Activated T-helper 1 cell treated with anti-CD3 and anti-CD28 coated beads, Interleukin-12 subunit alpha, Interleukin-12 subunit beta, Interleukin-2, Interleukin-4 antibody, amounts not matched to agents 30 ng/mL and 10 ng/mL and 1 ng/mL, durations not matched to agents 14 hours and 24 hours and 36 hours (primary cell): ENCODE measurements at places on chromosomes 7 and 10.

GRCh38 chr7:30660331-30661255 lies 21.7 kb downstream of the CRHR2 start:
- H3K4me3 ChIP-seq, result no peak overlapping the region
- H3K36me3 ChIP-seq, result no peaks in the 10 kb centered on the region

DNA sequence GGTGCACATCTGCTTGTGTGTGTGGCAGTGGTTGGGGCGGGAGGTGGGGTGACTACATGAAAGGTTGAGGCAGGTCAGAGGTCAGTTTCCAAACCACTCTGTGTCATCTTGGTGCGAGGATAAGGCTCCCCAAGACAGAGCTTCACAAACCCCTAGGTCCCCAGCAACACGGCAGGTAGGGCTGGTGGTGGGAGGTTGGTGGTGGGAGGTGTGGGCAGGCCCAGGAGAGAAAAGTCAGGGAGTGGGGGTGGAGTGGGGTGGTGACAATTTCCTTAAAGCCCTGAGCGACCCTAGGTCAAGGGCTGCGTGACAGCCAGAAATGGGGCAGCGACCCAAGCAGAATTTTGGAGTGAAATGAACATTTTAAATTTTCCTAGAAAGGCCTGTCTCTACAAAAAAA lies 1.6 kb upstream of the STRA8 start:
- peaks cover 3% of the 10 kb centered on the region for H3K27me3 ChIP-seq
- no peak overlapping the region for H3K4me3 ChIP-seq
- DNase-seq, result no peak
- H3K4me1 ChIP-seq, result peaks cover 10% of the 10 kb centered on the region
- no peaks in the 10 kb centered on the region for H3K36me3 ChIP-seq
- H3K27ac ChIP-seq, result no peak overlapping the region

- peak overlapping the region; percentile 71 for H3K4me3 ChIP-seq
- no peaks in the 10 kb centered on the region for H3K36me3 ChIP-seq
- peaks cover 47% of the 10 kb centered on the region for H3K27me3 ChIP-seq
- DNase-seq, result peak; percentile 43
Measured at GRCh38 chr7:140656548-140657515, 15.9 kb upstream of the ADCK2 start.

DNA sequence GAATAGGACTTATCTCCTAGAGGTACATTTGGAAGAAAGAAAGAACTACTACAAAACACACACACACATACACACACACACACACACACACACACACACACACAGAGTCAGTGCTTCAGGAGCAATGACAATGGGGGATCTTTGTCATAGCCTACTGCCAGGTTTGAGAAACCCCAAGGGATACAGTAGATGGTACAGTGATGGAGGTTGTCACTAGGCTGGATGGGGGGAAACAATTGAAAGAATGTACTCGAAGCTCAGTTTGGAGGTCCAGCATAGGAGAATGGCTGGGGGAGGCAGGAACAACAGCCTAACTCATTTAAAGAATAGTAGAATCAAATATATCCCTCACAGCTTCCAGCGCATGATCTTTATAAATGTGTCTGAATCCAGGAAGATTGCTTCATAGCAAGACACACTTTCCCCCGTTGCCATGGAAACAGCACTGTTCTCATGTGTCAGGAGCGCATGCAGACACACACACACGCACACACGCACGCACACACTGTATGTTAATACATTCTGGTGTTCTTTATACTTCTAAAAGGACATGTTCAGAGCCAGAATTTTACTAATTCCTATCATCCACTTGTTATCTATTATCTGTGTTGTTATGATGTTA lies 32.6 kb upstream of the ZNRF2 start:
- no peak overlapping the region for H3K4me3 ChIP-seq
- no peaks in the 10 kb centered on the region for H3K4me1 ChIP-seq
- H3K27ac ChIP-seq, result no peak overlapping the region
- peaks cover 7% of the 10 kb centered on the region for H3K27me3 ChIP-seq
- no peak for DNase-seq

- no peak overlapping the region for H3K4me3 ChIP-seq
- no peak for DNase-seq
- no peaks in the 10 kb centered on the region for H3K4me1 ChIP-seq
Measured at GRCh38 chr7:69246758-69247157, 351.5 kb upstream of the AUTS2 start.

- peaks cover 5% of the 10 kb centered on the region for H3K36me3 ChIP-seq
- no peaks in the 10 kb centered on the region for H3K4me1 ChIP-seq
- H3K4me3 ChIP-seq, result no peak overlapping the region
- H3K27ac ChIP-seq, result no peak overlapping the region
Measured at GRCh38 chr10:72765051-72765745, 73.3 kb downstream of the MCU start.

GRCh38 chr7:2094454-2095045 lies 138.2 kb downstream of the MAD1L1 start:
- no peaks in the 10 kb centered on the region for H3K36me3 ChIP-seq
- H3K4me1 ChIP-seq, result peaks cover 15% of the 10 kb centered on the region
- no peaks in the 10 kb centered on the region for H3K27me3 ChIP-seq
- DNase-seq, result no peak

GRCh38 chr7:12638851-12639456 lies 48.5 kb upstream of the ARL4A start:
- no peaks in the 10 kb centered on the region for H3K36me3 ChIP-seq
- H3K27ac ChIP-seq, result no peak overlapping the region
- peaks cover 16% of the 10 kb centered on the region for H3K4me1 ChIP-seq
- no peak overlapping the region for H3K4me3 ChIP-seq
- H3K27me3 ChIP-seq, result peaks cover 4% of the 10 kb centered on the region
- no peak for DNase-seq

GRCh38 chr10:95796504-95796903 lies 40.5 kb downstream of the ENTPD1 start:
- H3K4me1 ChIP-seq, result peaks cover 93% of the 10 kb centered on the region
- peak overlapping the region; percentile 69 for H3K27ac ChIP-seq
- no peak overlapping the region for H3K4me3 ChIP-seq
- peaks cover 34% of the 10 kb centered on the region for H3K36me3 ChIP-seq
- H3K27me3 ChIP-seq, result peaks cover 3% of the 10 kb centered on the region
- no peak for DNase-seq

DNA sequence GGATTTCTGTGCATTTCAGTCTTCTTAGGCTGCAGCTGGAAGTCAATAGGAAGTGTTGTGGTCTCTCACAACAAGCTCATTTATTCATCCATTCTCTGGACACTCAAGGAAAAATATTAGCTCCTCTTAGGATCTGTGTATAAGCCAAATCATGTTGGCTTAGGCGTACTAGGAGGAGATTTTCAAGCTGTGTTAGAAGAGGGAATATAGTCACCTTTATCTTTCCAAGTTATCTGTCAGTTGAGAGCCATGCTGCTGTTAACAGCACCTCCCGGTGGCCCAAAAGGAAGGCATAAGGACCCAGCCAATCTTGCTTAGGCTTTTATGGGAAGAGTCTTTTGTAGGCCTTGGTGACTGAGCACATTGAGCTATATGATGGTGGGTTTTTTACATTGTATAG lies 220.0 kb downstream of the LRMDA start:
- H3K4me1 ChIP-seq, result no peaks in the 10 kb centered on the region
- H3K4me3 ChIP-seq, result no peak overlapping the region
- no peak for DNase-seq
- H3K36me3 ChIP-seq, result no peaks in the 10 kb centered on the region

GRCh38 chr7:113004726-113005454 lies 81.7 kb downstream of the GPR85 start:
- H3K4me1 ChIP-seq, result no peaks in the 10 kb centered on the region
- H3K27me3 ChIP-seq, result no peaks in the 10 kb centered on the region
- no peak for DNase-seq
- no peak overlapping the region for H3K4me3 ChIP-seq
- no peaks in the 10 kb centered on the region for H3K36me3 ChIP-seq

DNA sequence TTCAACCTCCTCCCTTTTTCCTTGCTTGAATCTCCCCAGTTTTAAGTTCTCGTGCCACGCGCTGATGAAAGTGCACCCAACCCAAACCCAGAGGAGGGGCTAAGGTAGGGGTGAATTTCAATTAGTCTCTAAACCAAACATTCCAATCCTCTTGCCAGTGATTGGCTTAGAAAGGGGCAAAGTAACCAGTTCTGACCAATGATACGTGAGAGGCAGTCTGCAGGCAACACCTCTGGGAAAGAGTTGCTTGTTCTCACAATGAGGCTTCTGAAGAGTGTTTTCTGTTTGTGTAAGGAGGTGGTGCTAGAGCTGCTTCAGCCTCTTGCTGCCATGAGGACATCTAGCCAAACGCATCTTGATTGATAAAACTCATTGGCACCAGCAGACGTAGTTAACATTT lies 21.8 kb downstream of the SLC35G1 start:
- H3K4me3 ChIP-seq, result no peak overlapping the region
- H3K36me3 ChIP-seq, result no peaks in the 10 kb centered on the region
- no peak overlapping the region for H3K27ac ChIP-seq

- H3K4me3 ChIP-seq, result no peak overlapping the region
- no peaks in the 10 kb centered on the region for H3K27me3 ChIP-seq
- H3K4me1 ChIP-seq, result no peaks in the 10 kb centered on the region
- no peak for DNase-seq
- peak overlapping the region; percentile 18 for H3K27ac ChIP-seq
- H3K36me3 ChIP-seq, result no peaks in the 10 kb centered on the region
Measured at GRCh38 chr7:158109364-158110033, 478.1 kb downstream of the PTPRN2 start.

DNA sequence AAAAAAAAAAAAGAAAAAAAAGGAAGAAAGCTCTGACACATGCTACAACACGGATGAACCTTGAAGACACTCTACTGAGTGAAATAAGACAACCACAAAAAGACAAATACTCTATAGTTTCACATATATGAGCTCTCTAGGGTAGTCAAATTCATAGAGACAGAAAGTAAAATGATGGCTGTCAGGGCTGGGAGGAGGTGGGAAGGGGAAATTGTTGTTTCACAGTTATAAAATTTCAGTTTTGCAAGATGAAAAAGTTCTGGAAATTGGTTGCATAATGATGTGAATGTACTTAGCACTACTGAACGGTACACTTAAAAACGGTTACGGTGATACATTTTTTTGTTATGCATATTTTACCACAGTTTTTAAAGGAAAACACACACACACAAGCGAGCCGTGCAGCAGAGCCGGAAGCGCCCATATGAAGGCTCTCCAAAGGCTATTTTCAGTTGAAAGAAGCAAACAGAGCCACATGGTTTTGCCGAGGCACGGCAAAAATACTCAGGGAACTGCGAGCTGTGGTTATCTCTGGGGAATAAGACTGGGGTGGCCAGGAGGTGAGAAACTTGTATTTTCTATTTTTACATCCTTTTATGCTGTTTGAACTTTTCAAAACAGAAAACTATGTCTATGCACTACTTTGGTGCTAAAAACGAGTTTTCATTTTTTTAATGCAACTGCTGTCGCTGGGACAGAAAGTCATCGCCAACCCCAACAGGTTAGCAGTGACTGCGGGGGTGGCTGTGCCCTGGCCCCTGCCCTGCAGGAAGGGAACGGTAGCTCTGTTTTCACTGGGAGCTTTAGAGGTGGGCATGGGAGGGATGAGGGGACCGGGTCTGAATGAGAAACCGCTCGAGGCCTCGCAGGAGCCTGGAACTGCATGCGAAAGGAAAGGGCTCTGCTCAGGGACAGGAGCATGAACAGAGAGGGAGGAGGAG lies 132.9 kb downstream of the OAT start:
- H3K27ac ChIP-seq, result no peak overlapping the region
- H3K4me1 ChIP-seq, result peaks cover 8% of the 10 kb centered on the region
- no peak for DNase-seq
- H3K27me3 ChIP-seq, result peaks cover 3% of the 10 kb centered on the region
- H3K4me3 ChIP-seq, result no peak overlapping the region

DNA sequence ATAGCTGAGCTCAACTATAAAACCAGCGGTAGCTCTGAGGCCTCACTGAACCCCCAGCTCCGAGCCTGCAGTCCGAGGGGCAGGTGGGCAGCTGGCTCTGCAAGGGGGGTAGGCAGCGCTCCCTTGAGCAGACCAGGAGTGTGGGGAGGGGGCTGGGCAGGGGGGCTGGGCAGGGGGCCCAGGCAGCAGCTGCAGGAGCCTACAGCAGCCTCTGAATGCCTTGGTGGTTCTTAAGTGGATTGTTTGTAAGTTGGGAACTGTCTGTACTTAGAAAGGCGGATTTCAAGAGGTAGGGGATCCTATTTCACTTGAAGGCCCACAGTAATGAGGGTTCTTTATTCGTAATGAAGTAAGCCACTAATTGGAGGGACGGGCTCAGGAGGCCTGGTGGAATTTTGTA lies 72.3 kb downstream of the ICA1 start:
- H3K4me1 ChIP-seq, result peaks cover 43% of the 10 kb centered on the region
- DNase-seq, result no peak
- no peak overlapping the region for H3K27ac ChIP-seq
- H3K27me3 ChIP-seq, result peaks cover 2% of the 10 kb centered on the region
- H3K4me3 ChIP-seq, result no peak overlapping the region

GRCh38 chr10:117547716-117548668 lies 5.4 kb downstream of the EMX2 start:
- H3K27ac ChIP-seq, result peak overlapping the region; percentile 4
- DNase-seq, result no peak
- H3K4me3 ChIP-seq, result no peak overlapping the region
- H3K4me1 ChIP-seq, result peaks cover 10% of the 10 kb centered on the region

GRCh38 chr7:36344622-36345021 lies 45.0 kb upstream of the ANLN start:
- H3K27me3 ChIP-seq, result peaks cover 22% of the 10 kb centered on the region
- H3K36me3 ChIP-seq, result no peaks in the 10 kb centered on the region
- H3K4me1 ChIP-seq, result no peaks in the 10 kb centered on the region

- H3K4me3 ChIP-seq, result peak overlapping the region; percentile 45
- H3K27ac ChIP-seq, result peak overlapping the region; percentile 94
- DNase-seq, result no peak
- H3K4me1 ChIP-seq, result peaks cover 41% of the 10 kb centered on the region
Measured at GRCh38 chr10:32148864-32149251, 92.6 kb upstream of the KIF5B start.

DNA sequence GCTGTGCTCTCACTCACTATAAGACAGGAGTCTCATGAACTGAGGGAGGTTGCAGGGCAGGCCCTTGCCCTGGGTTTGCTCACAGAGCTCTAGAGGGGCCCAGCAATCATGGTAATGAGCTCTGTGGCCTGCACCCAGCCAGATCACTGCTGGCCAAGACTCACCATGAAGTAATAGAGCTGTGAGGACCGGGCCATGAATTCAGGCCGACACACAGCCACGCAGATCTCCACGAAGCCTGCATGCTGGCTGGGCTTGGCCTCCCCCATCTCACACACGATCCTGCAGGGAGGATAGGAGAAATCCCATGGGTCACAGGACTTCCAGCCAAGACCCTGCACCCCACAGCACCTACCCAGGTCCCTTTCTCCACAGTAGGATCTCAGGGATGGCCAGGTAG lies 382.4 kb downstream of the PLXNA4 start:
- H3K4me3 ChIP-seq, result no peak overlapping the region
- no peaks in the 10 kb centered on the region for H3K36me3 ChIP-seq
- no peaks in the 10 kb centered on the region for H3K4me1 ChIP-seq
- H3K27ac ChIP-seq, result no peak overlapping the region
- no peak for DNase-seq
